ENCODE measurements at places on chromosomes 11 and 22. TPM values are rescaled to one million over a fixed set of nuclear protein-coding genes. Genes with fewer than 3 reads are reported as not detected.
A peak's percentile ranks its signal among the peaks of the same experiment; 100 is the strongest.

- H3K27ac ChIP-seq = no peak overlapping the region
- no peak overlapping the region for H3K4me3 ChIP-seq
- DNase-seq = no peak
- H3K27me3 ChIP-seq = no peaks in the 10 kb centered on the region
Observed at GRCh38 chr11:1138097-1138496, 19.7 kb upstream of the MUC5AC start.

GRCh38 chr22:47474464-47474863 lies 712.0 kb downstream of the TBC1D22A start:
- DNase-seq = no peak
- no peaks in the 10 kb centered on the region for H3K27me3 ChIP-seq
- H3K4me3 ChIP-seq = no peak overlapping the region

DNA sequence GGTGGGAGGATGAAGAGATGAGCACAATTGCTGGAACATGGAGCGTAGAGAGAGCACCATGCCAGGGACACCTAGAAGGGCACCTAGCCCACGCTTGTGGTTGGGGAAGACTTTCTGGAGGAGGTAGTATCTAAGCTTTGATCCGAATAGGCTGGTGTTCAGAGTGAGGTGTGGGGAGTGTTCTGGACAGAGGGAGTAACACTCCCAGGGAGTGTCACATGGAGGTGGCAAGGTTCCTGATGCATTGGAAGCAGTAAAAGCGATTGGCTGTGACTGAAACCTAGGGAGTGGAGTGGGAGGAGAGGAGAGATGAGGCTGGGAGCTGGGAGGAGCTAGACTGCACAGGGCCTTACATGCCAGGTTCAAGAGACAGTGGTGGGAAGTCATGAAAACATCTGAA lies 188.0 kb upstream of the NCAM1 start:
- H3K4me3 ChIP-seq = no peak overlapping the region
- DNase-seq = no peak
- H3K36me3 ChIP-seq = no peaks in the 10 kb centered on the region

GRCh38 chr22:33209930-33210784 lies 152.0 kb upstream of the SYN3 start:
- no peak overlapping the region for H3K4me3 ChIP-seq
- peak; percentile 79 for DNase-seq
- no peaks in the 10 kb centered on the region for H3K36me3 ChIP-seq
- H3K27ac ChIP-seq = no peak overlapping the region
- H3K4me1 ChIP-seq = no peaks in the 10 kb centered on the region
- H3K27me3 ChIP-seq = no peaks in the 10 kb centered on the region

- H3K36me3 ChIP-seq = no peaks in the 10 kb centered on the region
- no peaks in the 10 kb centered on the region for H3K4me1 ChIP-seq
- peak within 1 kb of the TSS; percentile 53 for H3K4me3 ChIP-seq
Observed at GRCh38 chr11:76206327-76207081, at the start of gene WNT11. TSS of gene WNT11 (minus strand) at chr11:76206502. CDS start at chr11:76206407, 95 bp downstream.

CARD18 gene
- not detected for total RNA-seq

DNA sequence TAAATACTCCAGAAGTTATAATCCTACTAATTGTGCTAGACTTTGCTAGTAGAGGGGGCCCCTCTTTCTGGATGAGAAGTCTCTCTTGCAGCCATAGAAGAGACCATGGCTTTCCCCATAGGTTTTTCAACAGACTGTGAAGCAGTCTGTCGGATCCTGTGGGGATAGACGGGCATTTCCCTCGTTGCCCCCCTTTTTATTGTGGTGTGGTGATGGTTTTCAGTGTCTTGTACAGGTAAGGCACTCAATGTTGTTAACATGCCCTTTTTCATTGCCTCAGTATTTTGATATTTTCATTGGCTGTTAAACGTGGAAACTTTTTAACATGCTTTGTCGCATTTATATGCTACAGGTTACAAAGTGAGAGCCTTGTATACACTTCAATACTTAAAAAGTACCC lies 16.4 kb upstream of the GAS2L1 start:
- H3K27me3 ChIP-seq = no peaks in the 10 kb centered on the region
- DNase-seq = no peak
- no peaks in the 10 kb centered on the region for H3K4me1 ChIP-seq
- peaks cover 63% of the 10 kb centered on the region for H3K36me3 ChIP-seq
- no peak overlapping the region for H3K27ac ChIP-seq

- no peak for DNase-seq
- H3K36me3 ChIP-seq = no peaks in the 10 kb centered on the region
- H3K4me3 ChIP-seq = no peak overlapping the region
- H3K27ac ChIP-seq = no peak overlapping the region
- no peaks in the 10 kb centered on the region for H3K27me3 ChIP-seq
Observed at GRCh38 chr11:11915625-11916024, 73.9 kb downstream of the USP47 start.

RIC3 gene
- 23.7 TPM for total RNA-seq

JOSD1 gene
- total RNA-seq = 18.3 TPM

DNA sequence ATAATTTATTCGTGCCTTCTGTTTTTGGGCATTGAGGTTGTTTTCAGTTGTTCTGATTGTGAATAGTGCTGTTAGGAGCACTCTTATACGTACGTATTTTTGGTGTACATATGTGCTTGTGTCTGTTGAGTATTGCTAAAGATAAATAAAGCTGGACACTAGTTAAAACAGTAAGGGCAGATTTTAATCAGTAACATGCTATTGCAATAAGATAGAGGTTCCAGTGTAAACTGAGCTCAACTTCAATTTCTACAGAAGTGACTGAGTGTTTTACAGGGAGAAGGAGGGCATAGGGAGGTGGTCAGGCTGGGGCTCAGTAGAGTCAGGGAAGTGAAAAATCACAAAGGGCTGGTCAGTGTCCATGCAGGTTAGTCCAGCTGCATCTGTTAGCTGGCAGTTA lies 76.0 kb upstream of the PARVA start:
- H3K4me1 ChIP-seq = no peaks in the 10 kb centered on the region
- H3K36me3 ChIP-seq = no peaks in the 10 kb centered on the region
- DNase-seq = no peak
- H3K27me3 ChIP-seq = no peaks in the 10 kb centered on the region
- H3K4me3 ChIP-seq = no peak overlapping the region

INPP5J gene
- 4.7 TPM for total RNA-seq

IRAG1 gene
- 3.3 TPM for total RNA-seq

- no peaks in the 10 kb centered on the region for H3K4me1 ChIP-seq
- no peak overlapping the region for H3K4me3 ChIP-seq
- DNase-seq = no peak
- H3K36me3 ChIP-seq = no peaks in the 10 kb centered on the region
- H3K27me3 ChIP-seq = no peaks in the 10 kb centered on the region
Observed at GRCh38 chr11:33787076-33787475, 12.8 kb upstream of the FBXO3 start.

GRCh38 chr11:120184946-120185705 lies 25.7 kb upstream of the OAF start:
- H3K27me3 ChIP-seq = peaks cover 8% of the 10 kb centered on the region
- no peaks in the 10 kb centered on the region for H3K36me3 ChIP-seq
- H3K4me3 ChIP-seq = no peak overlapping the region
- no peak for DNase-seq

GRIA4 gene
- total RNA-seq = 0.46 TPM

- peak; percentile 75 for DNase-seq
- no peak overlapping the region for H3K27ac ChIP-seq
- no peaks in the 10 kb centered on the region for H3K27me3 ChIP-seq
- H3K4me1 ChIP-seq = no peaks in the 10 kb centered on the region
- H3K4me3 ChIP-seq = no peak overlapping the region
- H3K36me3 ChIP-seq = peaks cover 20% of the 10 kb centered on the region
Observed at GRCh38 chr22:32823024-32823730, 21.7 kb downstream of the TIMP3 start.

DNA sequence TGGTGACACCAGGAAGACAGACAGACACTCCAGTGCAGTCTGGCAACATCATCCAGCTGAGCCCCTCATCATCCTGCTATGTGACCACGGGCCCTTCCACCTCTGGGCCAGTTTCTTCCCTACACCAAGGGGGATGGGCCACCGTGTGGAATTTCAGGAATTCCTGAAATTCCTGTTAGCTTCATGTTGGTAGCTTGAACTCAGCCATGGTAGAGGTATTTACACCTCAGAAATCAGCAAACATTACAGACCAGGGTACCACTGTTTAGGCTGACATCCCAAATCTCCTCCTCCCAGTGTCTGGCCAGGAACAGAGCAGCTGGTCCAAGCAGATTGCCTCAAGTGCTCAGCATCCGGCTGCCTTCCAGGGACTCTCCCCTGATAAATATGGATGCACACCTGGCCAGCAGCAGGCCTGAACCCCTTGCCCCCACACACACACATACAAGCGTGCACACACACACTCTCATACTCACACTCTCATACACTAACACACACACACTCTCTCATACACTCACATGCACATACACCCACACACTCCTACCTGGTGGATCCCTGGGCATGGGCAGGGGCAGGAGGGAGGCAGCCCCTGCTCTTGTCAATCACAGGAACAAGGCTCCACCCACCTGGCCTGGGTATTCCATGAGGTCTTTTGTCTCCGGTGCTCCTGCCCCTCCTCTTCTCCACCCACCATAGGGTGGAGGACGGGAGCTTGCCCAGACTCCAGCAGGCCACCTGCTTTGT lies 85.2 kb downstream of the BUD13 start:
- H3K27ac ChIP-seq = peak overlapping the region; percentile 46
- DNase-seq = peak; percentile 92
- no peaks in the 10 kb centered on the region for H3K27me3 ChIP-seq
- peak overlapping the region; percentile 56 for H3K4me3 ChIP-seq
- H3K36me3 ChIP-seq = peaks cover 11% of the 10 kb centered on the region

DNA sequence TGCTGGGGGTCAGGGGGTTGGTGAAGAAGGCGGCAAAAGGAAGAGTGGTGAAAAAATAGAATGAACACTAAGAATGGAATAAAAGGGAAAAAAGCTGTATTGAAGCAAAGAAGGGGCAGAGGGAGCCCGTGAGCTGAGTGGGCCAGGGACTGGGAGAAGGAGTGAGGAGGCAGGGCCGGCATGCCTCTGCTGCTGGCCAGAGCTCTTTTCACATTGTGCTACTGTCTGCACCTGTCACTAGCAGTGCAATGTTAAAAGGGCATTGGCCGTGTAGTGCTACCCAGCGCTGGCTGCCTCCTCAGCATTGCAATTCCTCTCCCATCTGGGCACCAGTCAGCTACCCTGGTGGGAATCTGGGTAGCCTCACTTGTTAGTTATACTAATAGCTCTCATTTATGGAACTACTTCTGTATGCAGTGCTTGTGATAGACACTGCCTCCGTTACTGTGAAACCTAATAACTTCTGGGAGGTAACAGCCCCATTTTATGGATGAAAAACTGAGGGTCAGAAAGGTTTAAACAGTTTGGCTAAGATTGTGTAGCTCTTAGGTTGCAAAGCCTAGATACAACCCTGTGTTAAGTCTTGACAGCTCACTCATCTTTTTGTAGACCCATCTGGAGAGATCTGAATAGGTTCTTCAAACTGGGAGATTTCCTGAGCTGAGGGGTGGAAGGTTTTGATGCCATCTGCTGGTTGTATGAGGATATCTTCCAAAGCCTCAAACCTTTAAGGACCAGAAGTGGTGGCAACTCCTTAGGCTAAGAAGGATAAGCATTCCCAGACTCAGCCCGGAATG lies 8.5 kb downstream of the YPEL4 start:
- H3K27me3 ChIP-seq = no peaks in the 10 kb centered on the region
- peaks cover 14% of the 10 kb centered on the region for H3K4me1 ChIP-seq
- H3K36me3 ChIP-seq = peaks cover 33% of the 10 kb centered on the region
- no peak overlapping the region for H3K27ac ChIP-seq
- peak; percentile 45 for DNase-seq

OR9G1 gene
- total RNA-seq = not detected

- no peak for DNase-seq
- H3K27ac ChIP-seq = no peak overlapping the region
- H3K27me3 ChIP-seq = no peaks in the 10 kb centered on the region
Observed at GRCh38 chr11:33063326-33063881, 24.0 kb downstream of the TCP11L1 start.

DNA sequence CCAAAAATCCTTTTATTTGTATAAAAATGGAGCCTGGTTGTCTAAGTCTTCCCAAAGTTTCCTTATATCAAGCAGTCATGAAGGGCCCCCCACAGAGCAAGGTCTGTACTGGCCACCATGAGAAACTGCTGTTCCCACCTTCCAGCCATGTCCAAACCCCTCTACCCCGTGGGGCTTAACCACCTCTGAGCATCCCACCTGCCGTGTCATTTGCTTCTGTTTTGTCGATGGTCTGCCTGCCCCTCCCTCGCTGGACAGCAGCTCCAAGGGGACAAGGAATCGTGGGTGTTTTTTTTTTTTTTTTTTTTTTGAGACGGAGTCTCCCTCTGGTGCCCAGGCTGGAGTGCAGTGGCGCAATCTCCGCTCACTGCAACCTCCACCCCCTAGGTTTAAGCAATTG lies 11.1 kb upstream of the ANO1 start:
- no peaks in the 10 kb centered on the region for H3K27me3 ChIP-seq
- no peak overlapping the region for H3K27ac ChIP-seq
- no peaks in the 10 kb centered on the region for H3K36me3 ChIP-seq
- H3K4me3 ChIP-seq = no peak overlapping the region
- no peak for DNase-seq

SLC1A2 gene
- 0.50 TPM for total RNA-seq

DNA sequence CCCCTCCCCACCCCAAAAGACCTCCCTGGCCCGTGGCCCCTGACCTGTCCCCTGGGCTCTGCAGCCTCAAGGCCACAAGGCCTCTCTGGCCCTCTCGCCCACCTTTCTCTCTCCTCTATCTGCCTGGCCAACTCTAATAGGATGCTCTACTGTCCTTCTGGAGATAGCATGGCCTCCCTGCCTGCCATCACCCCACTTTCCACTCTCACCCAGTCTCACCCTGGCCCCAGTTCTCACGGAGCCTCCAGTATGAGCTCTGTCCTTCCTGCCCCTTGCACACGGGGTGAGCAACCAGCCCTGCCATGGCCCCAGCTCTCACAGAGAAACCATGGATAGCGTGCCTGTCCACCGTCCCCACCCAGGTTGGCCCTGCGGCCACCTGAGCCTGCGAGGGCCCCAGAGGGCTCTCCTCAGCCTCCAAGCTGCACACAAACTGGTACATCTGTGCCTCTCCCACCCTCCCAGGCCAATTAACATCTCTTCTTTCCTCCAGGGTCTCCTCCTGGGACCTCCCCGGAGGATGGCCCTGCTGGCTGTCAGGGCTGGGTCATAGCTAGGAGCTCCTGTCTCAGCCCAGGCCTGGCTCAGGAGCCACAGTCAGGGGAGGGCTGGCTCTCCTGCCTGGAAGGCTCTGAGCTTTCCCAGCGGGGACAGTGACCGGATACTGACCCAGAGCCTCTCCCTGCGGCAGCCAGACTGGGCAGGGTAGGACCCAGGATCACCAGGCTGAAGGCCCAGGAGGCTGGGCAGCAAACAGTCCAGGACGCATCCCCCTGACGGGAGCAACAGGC lies 22.3 kb downstream of the RTN4R start:
- peak overlapping the region; percentile 47 for H3K4me3 ChIP-seq
- H3K4me1 ChIP-seq = peaks cover 4% of the 10 kb centered on the region
- DNase-seq = no peak
- H3K36me3 ChIP-seq = peaks cover 3% of the 10 kb centered on the region
- H3K27me3 ChIP-seq = no peaks in the 10 kb centered on the region

GRCh38 chr22:25334162-25334490 lies 114.7 kb downstream of the CRYBB2 start:
- no peaks in the 10 kb centered on the region for H3K27me3 ChIP-seq
- no peaks in the 10 kb centered on the region for H3K36me3 ChIP-seq
- H3K4me3 ChIP-seq = no peak overlapping the region
- peak; percentile 85 for DNase-seq
- H3K27ac ChIP-seq = no peak overlapping the region

GAS2L1 gene
- total RNA-seq = 8.0 TPM

- peaks cover 1% of the 10 kb centered on the region for H3K4me1 ChIP-seq
- no peaks in the 10 kb centered on the region for H3K27me3 ChIP-seq
- H3K27ac ChIP-seq = no peak overlapping the region
- DNase-seq = no peak
- H3K4me3 ChIP-seq = no peak overlapping the region
Observed at GRCh38 chr11:1858154-1858553, 5.3 kb downstream of the LSP1 start.

MRGPRX3 gene
- not detected for total RNA-seq
